ENCODE measurements at places on chromosomes 5 and 9.

GRCh38 chr5:18236386-18236785 lies 602.1 kb downstream of the TAF11L14 start:
- DNase-seq: no peak

GRCh38 chr5:148388696-148389095 lies 4.9 kb downstream of the FBXO38 start:
- no peak for DNase-seq

DNA sequence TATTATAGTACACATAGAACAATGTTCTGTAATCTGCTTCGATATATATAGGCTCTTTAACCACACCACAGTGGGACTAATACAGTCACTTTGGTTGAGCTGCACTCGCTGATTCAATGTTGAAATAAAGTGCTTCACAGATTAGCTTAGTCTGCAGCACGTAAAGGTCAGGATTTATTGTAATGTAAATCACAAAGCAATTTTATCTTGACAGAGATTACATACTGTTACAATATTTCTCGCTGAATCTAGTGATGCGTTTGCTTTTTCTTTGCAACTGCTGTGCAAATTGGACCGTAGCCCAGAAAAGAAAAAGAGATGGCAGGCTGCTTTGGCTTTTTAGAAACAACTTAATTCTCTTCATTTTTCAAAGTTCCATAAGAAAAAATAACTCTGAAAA lies 52.9 kb downstream of the CETN3 start:
- no peak for DNase-seq

DNA sequence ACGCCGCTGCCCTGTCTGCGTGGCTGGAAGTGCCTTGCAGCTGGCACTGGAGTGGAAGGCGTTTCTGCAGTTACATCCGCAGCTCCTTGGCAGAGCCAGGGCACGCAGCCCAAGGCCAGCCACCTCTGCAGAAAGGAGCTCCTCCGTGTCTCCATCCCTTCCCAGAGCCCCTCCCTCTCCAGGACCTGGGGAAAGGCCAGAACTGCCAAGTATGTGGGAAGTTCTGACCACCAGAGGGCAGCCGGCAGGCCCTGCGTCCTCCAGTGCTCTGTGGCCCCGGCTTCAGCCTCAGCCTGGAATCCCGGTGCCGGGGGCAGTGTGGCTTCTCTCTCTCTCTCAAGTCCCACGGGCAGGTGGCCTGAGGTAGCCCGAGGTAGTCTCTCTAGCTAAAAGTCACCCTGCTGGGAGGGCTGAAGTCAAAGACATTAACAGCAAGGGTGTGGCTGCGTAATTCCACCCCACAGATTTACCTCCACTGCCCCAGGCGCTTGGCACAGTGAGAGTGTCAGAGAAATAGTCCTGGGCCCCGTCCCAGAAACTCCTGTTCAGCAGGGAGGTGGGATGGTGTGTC lies 101.7 kb upstream of the FCN2 start:
- DNase-seq: no peak

DNA sequence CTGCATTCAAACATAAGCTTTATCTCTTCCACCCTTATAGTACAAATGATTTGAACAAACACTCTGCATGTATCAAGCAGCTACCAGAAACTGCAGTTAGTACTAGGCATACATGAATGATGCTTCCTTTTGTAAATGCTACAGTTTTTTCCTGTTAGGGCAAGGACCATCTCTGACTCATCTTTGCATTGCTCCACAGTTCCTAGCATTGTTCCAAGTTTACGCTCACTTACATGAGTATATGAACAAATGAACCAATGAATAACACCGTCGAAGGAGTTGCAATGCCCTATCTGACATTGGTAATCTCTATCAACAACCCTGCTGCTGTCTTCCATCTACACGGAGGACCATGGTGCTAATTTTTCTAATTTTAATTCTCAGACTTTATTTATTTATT lies 2.1 kb upstream of the ALDH7A1 start:
- DNase-seq: no peak

- DNase-seq: peak; percentile 46
Measured at GRCh38 chr5:160442824-160443431, 21.3 kb downstream of the PTTG1 start.

DNA sequence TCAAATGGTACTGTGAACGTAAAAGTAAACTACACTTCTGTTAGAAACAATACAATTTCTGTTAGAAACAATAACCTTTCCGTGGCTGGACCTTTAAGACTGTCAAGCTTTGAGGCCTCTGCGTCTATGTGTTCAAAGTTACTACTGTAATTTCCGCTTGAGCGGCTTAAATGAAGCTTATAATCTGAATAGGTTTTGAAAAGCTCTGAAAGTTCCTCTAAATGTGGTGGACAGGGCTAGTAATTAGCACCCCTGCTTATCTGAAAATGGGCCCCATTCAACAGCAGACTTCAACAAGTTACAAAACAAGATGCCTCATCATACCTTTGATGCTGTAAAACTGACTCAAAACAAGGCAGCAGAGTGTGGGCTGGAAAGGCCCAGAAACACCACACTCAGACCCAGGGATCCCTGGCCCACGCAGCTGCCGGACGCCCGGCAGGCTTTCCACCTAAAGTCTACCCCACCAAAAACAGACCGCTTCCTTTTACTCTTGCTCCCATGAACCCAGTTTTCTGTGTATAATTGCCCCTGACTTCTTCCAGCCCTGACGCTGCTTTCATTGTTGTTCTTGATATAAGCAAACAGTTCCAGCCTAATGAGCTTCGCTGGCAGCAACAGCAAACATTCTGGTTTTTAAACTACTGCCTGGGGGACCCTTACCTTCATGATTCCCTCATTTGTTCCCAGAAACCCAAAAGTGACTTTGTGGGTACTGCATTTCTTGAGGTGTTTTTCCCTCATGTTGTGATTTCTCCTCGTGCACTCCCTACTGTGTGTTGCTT lies 66.7 kb downstream of the TLE1 start:
- no peak for DNase-seq

DNA sequence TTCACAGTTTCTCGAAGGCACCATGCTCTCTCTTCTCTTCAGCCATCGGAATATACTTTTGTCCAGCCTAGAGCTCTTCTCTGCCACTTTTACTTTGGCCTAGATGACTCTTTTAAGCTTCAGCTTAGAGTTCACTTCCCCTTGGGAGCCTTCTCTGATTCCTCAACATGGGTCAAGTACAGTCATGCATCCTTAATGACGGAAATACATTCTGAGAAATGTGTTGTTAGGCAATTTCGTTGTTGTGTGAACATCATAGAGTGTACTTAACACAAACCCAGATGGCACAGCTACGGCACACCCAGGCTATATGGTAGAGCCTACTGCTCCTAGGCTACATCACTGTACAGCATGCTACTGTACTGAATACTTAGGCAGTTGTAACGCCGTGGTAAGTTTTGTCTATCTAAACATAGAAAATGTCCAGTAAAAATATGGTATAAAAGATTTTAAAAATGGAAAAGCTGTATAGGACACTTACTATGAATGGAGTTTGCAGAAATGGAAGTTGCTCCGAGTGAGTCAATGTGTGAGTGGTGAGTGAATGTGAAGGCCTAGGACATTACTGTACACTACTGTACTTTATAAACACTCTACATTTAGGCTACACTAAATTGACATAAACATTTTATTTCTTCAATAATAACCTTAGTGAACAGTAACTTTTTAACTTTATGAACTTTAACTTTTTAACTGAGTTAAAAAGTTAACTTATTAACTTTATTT lies 15.1 kb upstream of the TNFSF15 start:
- DNase-seq: no peak

DNA sequence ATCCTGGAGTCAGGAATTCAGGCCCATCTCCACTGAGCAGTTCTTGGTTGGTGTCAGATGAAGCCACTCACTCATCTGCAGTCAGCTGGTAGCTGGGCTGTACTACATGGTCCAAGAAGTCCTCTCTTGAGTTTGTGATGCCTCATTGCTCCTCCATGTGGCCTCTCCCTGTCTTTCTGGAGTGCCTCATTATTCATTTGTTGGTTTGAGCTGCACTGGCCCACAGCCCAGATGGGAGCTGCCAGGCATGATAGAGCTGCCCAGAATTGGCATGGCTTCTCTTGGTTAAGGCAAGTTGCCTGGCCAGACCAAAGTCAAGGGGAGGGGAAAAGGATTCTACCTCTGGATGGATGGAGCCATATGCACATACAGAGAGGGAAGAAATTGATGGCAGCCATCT lies 8.0 kb downstream of the PTCD2 start:
- no peak for DNase-seq

GRCh38 chr9:35718721-35719511 lies 13.1 kb downstream of the TLN1 start:
- DNase-seq: no peak

- DNase-seq: no peak
Measured at GRCh38 chr9:36138901-36139300, 2.4 kb downstream of the GLIPR2 start.

- DNase-seq: no peak
Measured at GRCh38 chr9:133032171-133032570, 1.4 kb downstream of the GTF3C5 start.

DNA sequence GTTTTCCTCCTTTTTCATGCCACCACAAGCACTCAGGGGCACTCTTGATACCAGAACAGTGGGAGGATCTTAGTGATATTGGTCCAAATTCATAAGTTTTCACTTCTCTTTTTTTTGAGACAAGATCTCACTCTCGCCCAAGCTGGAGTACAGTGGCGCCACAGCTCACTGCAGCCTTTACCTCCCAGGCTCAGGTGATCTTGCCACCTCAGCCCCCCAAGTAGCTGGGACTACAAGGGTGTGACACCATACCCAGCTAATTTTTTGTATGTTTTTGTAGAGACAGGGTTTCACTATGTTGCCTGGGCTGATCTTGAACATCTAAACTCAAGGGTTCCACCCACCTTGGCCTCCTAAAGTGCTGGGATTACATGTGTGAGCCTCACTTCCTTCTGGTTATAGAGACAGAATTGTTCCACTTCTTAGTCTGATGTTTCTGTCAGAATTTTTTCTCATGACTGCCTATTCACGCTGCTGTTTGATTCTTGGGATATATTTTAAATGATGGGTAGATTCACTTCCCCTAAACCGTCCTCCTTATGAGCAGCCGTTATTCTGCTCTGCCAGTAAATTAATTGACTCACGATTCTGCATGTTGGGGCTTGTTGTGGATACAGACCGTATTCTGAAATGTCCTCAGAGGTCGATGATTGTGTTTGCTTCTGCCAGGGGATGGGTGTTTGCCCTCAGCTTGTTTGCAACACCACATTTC lies 30.8 kb downstream of the MTAP start:
- peak; percentile 69 for DNase-seq

- DNase-seq: no peak
Measured at GRCh38 chr5:151677776-151678545, 8.8 kb downstream of the SPARC start.

- no peak for DNase-seq
Measured at GRCh38 chr9:84216151-84216550, 124.4 kb downstream of the SLC28A3 start.

DNA sequence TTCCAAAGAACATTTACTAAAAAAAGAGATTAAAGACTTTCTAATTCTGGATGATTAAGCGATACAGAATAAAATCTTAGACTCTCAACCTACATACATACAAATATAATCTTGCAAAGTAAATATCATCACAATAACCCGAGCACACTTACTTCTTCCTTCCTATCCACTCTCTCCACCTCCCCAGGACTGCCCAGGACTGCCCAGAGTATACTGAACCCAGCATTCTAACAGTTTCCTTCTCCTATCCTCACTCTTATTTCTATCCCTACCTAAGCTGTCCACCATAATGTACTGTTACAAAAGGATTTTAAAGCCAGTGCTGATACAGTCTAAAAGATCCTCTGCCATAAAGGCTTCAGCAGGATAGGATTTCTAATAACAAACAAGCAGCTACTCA lies 413.3 kb upstream of the POU5F2 start:
- DNase-seq: no peak

DNA sequence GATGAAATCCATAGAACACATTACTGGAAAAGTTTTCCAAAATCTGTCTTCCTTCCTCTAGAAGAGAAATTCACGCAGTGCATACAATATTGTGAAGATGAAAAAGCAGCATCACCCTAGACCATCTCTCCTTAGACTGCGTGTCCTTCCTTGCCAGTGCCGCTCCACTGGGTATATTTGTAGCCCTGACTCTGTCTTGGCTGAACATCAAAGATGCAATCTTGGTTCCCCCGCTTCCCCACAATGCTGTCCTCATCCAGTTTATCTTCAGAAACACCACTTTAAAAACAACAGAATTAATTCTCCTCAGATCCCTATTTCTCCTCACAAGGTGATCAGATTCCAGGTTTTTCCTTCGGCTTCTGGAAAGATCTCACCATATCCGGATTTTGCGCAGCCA lies 53.9 kb downstream of the ROR2 start:
- DNase-seq: no peak

GRCh38 chr5:143403593-143404415 lies at the start of gene NR3C1:
NR3C1 (minus strand) TSS chr5:143403686; CDS start chr5:143400839, 2,847 bp downstream.
- DNase-seq: peak; percentile 96

- DNase-seq: no peak
Measured at GRCh38 chr5:181114844-181115778, 15.9 kb downstream of the OR2V1 start.

DNA sequence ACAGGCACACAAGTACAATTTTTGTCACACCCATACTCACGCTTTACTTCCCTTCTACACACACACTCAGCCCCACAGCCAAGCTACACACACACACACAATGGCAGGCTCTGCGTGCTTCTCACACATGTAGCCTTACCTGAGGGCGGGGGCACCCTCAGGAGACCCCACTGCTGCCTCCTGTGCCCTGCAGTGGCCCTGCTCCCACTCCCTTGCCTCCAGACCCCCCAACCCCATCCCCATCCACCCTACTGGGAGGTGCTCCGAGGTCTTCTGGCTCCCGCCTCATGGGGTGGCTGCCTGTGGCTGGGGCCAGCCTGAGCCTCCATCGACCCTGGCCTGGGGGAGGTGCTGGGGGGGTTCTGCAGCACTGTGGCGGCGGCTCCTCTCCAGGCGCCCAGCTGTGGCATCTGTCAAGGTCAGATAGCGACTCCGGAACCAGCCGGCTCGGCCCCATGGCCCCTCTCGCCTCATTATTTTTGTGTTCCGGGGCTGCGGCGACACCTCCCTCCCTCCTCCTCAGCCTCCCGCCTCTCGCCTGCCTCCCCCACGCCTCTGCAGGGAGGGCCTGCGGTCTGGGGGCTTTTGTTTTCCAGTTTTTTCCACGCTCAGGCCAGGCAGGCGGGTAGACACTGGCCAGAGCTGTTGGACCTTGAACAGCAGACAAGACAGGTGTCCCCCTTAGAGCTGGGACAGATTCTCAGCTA lies 21.7 kb downstream of the CXXC5 start:
- no peak for DNase-seq
